ENCODE measurements at places on chromosomes 13 and 19. TPM values are rescaled to one million over a fixed set of nuclear protein-coding genes. Genes with fewer than 3 reads are reported as not detected.

Gene DAND5
- total RNA-seq = not detected

Gene CEACAM3
- not detected for total RNA-seq

Gene JUNB
- total RNA-seq = 53.9 TPM

Gene ABHD8
- 10.8 TPM for total RNA-seq
